ENCODE measurements at places on chromosomes 1 and 21. TPM values are rescaled to one million over a fixed set of nuclear protein-coding genes. Genes with fewer than 3 reads are reported as not detected.

DNA sequence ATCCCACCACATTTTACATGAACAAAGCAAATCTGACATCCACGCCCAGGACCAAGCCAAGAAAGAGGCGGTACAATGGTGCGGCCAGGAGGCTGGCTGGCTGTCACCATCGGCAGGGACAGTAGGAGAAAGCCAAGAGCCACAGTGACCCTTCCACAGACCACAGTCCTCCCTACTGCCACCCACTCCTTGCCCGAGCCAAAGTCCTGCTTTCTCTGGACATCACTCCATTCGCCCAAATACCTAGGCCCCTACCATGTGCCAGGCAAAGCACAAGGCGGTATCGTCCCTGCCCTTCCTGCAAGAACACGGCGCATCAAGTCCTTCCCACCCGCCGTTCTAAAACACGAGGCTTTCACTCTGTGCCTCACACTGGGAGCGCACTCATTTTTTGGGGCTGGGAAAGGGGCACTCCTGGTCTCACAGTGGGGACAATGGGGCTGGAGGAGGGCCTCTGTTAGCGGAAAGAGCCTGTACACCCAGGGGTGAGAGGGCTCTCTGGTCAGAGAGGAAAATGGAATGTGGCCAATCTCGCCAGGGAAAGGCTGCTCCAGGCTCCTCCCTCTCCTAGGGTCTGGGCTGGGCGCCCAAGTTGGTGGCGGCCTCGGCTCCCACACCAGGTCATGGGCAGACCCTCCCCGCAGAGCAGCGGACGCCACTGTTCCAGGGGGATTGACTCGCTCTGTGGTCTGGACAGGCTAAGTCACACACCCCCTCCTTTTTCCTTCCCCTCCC, 26.5 kb downstream of the SSBP3 start:
- H3K27me3 ChIP-seq: no peaks in the 10 kb centered on the region
- peaks cover 7% of the 10 kb centered on the region for H3K36me3 ChIP-seq
- DNase-seq: no peak
- no peak overlapping the region for H3K4me3 ChIP-seq
- H3K27ac ChIP-seq: peak overlapping the region; percentile 72

DNA sequence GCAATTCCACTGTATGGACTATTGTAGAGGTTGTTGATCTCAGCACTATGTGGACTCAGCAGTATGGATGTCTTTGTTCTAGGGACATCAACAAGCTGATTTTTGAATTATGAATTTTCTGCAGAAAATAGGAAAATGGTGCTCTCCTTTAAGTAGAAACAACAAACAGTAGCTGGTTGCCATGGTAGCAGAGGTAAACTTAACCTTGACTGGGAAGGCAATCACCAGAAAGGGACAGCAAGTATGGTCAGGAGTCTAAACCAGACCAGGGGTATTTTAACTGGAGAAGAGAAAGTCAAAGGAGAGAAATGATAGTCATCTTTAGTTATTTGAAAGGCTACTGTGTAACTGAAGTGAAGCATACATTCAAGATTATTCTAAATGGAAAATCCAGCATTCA, 22.3 kb downstream of the WLS start:
- H3K4me3 ChIP-seq: no peak overlapping the region
- peaks cover 6% of the 10 kb centered on the region for H3K4me1 ChIP-seq
- no peak overlapping the region for H3K27ac ChIP-seq
- H3K36me3 ChIP-seq: no peaks in the 10 kb centered on the region

GRCh38 chr21:38308532-38309119, 51.8 kb downstream of the KCNJ15 start:
- no peaks in the 10 kb centered on the region for H3K4me1 ChIP-seq
- H3K27ac ChIP-seq: no peak overlapping the region
- no peaks in the 10 kb centered on the region for H3K36me3 ChIP-seq
- DNase-seq: no peak
- H3K4me3 ChIP-seq: no peak overlapping the region

DNA sequence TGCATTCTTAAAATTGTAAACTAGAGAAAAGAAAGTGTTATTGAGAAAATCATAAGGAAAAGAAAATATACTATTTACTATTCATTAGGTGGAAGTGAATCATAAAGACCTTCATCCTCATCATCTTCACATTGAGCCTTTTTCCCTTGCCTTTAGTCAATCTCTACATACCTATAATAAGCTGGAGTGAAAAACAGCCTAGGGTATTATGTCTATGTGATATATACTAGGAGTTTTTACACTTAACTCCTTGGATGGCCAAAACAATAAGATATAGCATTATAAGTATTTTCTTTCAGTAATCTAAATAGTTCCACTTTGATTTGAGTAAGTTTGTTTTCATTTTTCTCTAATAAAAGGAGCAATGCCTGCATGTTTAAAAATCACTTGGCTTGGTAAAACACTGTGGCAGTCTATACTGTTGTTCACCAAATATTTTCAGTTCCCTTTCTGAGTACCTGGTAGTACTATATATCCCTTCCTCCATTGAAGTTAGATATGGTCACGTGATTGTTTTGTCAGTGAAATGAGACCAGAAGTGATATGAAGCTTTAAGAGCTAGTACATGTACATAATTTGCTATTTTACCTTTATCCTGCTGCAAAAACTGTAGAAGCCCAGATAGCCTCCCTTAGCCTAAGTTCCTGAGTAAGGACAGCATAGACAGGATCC, 78.3 kb downstream of the CLEC20A start:
- no peak overlapping the region for H3K4me3 ChIP-seq
- H3K36me3 ChIP-seq: no peaks in the 10 kb centered on the region
- H3K27ac ChIP-seq: no peak overlapping the region
- DNase-seq: no peak
- no peaks in the 10 kb centered on the region for H3K4me1 ChIP-seq

- H3K27me3 ChIP-seq: no peaks in the 10 kb centered on the region
- H3K27ac ChIP-seq: no peak overlapping the region
- H3K4me1 ChIP-seq: no peaks in the 10 kb centered on the region
These were observed 41.1 kb downstream of the INPP5B start for GRCh38 chr1:37905727-37906126.

- H3K4me3 ChIP-seq: no peak overlapping the region
- no peaks in the 10 kb centered on the region for H3K27me3 ChIP-seq
- DNase-seq: no peak
- no peaks in the 10 kb centered on the region for H3K36me3 ChIP-seq
These were observed 20.3 kb downstream of the SUSD4 start for GRCh38 chr1:223343692-223344091.

DNA sequence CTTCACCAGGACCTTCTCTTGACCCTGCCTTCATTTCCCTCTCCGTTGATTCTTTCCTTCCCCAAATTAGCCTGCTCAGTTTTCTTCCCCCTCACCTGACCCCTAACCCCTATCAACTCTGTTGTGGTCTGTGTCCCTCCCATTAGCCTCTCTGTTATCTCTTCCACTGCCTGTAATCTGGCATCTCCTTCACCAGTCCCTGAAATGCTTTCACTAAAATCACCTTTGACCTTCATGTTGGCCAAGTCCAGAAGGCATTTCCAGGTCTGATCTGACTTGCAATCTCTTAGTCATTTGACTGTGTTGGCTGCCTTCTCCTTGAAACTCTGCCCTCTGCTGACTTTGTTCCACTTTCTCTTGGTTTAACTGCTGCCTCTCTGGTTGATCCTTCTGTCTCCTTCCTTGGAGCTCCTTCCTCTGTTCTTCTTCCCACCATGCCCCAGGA, 28.2 kb downstream of the ATP8B2 start:
- peak overlapping the region; percentile 41 for H3K4me3 ChIP-seq
- H3K4me1 ChIP-seq: peaks cover 31% of the 10 kb centered on the region
- DNase-seq: no peak
- H3K27me3 ChIP-seq: no peaks in the 10 kb centered on the region
- peaks cover 3% of the 10 kb centered on the region for H3K36me3 ChIP-seq
- H3K27ac ChIP-seq: peak overlapping the region; percentile 42

DNA sequence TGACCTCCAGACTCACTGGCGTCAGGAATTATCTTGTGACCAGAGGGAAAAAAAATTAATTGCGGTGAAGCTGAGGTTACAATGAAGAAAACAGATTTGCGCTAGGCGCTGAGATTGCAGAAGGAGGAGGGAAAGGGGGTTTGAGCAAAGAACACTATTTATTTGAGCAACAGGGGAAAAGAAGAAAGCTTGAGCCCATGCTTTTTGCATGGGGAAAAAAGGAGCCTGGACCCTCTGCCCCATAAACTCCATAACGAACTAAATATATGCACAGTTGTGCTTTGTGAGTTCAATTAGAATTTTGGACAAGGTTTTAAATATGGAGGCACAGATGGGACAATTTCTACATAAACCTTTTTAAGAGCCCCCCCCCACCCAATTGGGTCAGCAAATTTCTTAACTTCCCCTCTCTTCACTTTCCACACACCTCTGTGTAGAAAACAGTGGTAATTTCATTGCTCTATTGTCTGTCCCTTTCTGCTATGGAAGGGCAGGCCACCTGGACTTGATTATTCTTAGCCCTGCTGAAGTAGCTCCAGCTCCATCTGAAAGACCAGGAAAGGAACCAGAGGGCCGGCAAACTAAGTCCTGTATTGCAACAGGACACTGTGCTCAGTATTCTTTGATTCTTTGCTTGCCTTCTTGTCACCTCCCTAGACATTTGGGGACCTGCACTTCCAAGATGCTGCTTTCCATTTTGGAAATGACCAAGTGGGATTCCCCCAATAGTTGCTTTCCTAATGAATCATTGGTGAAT, 862 bp upstream of the ID3 start:
- H3K27me3 ChIP-seq: no peaks in the 10 kb centered on the region
- H3K4me1 ChIP-seq: peaks cover 60% of the 10 kb centered on the region
- H3K27ac ChIP-seq: peak overlapping the region; percentile 97
- no peak for DNase-seq
- H3K36me3 ChIP-seq: no peaks in the 10 kb centered on the region

GRCh38 chr1:203035111-203036000, 9.1 kb downstream of the PPFIA4 start:
- H3K27ac ChIP-seq: no peak overlapping the region
- peaks cover 14% of the 10 kb centered on the region for H3K4me1 ChIP-seq
- DNase-seq: no peak
- H3K4me3 ChIP-seq: no peak overlapping the region
- H3K36me3 ChIP-seq: no peaks in the 10 kb centered on the region

S100A12 gene
- not detected for total RNA-seq

CD244 gene
- total RNA-seq: 0.90 TPM

KIF21B gene
- total RNA-seq: 0.84 TPM

AUNIP gene
- total RNA-seq: not detected

TMEM167B gene
- 23.2 TPM for total RNA-seq

Measured in tibial nerve (tissue), 4 donors.